ENCODE measurements at places on chromosomes 4 and X. TPM values are rescaled to one million over a fixed set of nuclear protein-coding genes. Genes with fewer than 3 reads are reported as not detected.
A peak's percentile ranks its signal among the peaks of the same experiment; 100 is the strongest.

FRMD7 gene
- not detected for total RNA-seq

MXRA5 gene
- not detected for total RNA-seq

GPC3 gene
- total RNA-seq: 0.74 TPM

DNA sequence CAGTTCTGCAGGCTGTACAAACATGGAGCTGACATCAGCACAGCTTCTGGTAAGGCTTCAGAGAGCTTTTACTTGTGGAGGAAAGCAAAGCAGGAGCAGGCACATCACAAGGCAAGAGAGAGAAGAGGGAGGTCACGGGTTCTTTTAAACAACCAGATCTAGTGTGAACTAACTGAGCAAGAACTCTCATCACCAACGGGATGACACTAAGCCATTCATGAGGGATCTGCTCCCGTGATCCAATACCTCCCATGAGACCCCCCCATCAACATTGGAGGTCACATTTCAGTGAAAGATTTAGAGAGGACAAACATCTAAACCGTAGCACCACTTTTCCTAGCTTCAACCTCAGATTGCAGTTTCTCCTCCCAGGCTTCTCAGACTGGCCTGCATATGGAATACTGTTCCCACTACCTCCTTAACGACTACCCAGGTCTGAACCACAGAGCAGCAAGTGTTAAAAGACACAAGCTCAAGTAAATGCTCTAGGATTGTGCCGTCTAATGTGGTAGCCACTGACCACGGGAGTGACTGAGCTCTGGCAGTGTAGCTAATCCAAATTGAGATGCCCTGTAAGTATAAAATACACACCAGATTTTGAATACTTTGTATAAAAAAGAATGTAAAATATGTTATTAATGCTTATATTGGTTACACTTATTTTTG is 192.7 kb downstream of the PTTG2 start:
- DNase-seq: no peak

GRCh38 chr4:100929135-100929534 is 411.3 kb upstream of the EMCN start:
- DNase-seq: no peak

DNA sequence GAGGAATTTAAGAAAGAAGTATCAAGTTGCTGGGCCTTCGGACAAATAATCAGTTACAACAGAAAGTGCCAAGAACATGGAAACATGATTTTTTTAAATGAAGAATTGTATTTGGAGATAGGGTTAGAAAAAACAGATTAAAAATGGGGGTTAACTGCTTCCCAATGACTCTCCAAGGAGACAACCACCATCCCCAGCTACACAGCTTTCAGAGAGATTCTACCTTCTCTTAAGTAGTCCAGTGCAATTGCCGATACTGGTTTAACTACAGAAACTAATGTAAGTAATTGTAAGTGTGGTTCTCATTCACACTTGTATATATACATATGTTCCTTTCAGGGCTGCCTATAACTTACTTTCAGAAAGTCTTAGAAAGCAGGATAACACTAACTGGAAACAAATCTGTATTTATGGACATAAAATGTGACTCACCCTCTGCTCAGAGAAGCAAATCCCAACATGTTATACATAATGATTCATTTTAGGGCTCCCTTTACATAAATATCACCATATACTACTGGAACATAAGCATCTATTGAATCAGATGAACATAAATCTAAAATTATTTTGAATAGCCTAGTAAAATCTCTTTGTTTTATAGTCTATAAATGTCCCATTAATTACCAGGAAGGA is 248.9 kb upstream of the UGT8 start:
- no peak for DNase-seq

- peak; percentile 89 for DNase-seq
Measured at GRCh38 chr4:15690020-15690809, 8.6 kb downstream of the FAM200B start.

DNA sequence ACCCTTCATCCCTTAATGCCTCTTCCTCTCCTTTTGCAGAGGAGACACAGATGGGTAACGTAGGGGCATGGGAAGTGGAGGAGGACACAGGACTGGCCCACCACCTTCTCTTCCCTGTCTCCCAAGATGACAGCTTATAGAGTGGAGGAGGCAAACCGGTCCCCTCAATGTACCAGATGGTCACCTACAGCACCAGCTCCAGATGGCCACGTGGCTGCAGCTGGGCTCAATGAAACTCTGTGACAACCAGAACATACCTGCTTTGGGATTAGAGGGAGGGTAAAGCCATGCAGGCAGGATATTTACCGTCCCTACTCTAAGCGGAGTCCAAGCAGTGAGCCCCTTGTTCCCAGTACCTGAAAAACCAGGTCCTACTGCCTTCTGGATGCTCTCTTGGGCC is 7.5 kb upstream of the KLHL15 start:
- DNase-seq: no peak

DNA sequence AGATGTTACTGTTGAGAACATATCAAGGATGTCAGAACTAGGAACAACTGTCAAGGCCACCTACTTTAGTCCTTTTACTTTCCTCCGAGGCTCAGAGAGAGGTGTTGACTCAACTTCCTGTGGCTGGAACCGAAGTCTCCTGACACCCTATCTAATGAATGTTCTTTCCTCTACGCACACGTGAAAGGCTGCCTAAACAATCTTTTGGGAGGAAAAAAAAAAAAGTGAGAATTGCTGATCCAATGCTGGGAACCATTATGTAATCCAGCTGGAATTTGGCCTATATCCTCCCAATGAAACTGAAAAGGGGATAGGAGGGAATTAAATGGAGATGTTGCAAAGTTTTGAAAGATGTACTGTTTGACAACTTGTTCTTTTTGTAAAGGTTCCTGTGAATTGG is 8.3 kb upstream of the MAP7D3 start:
- DNase-seq: no peak

DNA sequence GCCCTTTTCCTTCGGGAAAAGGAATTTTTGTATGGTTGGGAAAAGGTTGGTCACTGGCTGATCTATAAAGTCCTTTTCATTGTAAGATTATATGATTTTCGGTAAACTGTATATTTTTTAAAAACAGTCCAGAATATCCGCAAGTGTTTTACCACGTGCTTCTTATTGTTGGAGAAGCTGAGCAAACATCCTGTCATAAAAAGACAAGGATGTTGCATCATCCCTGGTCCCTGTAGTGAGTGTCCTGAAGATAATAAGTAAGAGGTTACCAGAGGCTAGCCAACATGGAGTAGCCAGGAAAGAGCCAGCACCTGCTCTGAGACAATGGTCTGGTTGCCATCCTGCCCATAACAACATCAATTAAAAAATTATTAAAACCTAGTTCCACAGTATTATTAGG is 5.1 kb downstream of the CXCL9 start:
- no peak for DNase-seq

DNA sequence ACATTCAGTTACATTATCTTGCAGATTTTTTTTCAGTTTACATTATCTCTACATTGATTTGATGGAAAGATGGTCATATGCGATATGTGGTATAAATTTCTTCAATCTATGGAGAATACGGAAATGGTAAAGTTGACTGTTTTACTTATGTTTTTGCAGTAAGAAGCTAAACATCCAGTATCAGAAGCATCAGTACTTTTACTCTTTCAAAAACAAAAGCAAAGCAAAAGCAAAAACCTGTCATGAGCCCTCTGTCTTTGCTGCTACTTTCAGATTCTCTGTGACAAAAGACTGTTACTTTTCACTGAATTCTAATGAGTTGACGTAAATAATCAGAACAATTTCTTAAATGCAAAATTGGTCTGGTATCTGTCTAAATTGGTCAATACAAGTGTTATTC is 52.4 kb upstream of the UCP1 start:
- no peak for DNase-seq

- no peak for DNase-seq
Measured at GRCh38 chr4:119678761-119679160, 50.2 kb upstream of the PDE5A start.

- DNase-seq: no peak
Measured at GRCh38 chrX:134706138-134706537, 47.9 kb upstream of the PLAC1 start.

All from A673 (cell line).